ENCODE measurements at places on chromosomes 3 and 15.

- no peak for DNase-seq
These were observed 3.3 kb upstream of the PDCD6IP start for GRCh38 chr3:33795131-33795530.

GRCh38 chr3:57098418-57099310, 38.2 kb downstream of the SPATA12 start:
- no peak for DNase-seq

DNA sequence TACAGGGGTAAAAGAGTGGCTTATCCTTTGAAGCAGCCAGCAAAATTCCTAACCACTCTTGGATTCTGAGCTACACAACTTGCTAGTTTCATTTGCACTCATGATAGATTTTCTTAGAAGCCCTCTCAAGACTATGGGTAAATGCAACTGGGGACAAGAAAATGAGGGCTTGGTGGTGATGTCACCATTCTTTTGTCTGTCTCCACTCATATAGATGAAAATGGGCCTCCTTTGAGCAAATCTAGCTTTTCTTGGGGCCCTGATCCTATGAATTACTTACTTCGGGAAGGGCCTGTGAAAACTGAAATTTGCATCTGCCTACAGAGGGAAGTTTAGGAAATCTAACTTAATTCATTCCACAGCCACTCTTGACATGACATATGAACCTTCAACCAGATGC, 486.3 kb downstream of the MAGI1 start:
- DNase-seq, result no peak

DNA sequence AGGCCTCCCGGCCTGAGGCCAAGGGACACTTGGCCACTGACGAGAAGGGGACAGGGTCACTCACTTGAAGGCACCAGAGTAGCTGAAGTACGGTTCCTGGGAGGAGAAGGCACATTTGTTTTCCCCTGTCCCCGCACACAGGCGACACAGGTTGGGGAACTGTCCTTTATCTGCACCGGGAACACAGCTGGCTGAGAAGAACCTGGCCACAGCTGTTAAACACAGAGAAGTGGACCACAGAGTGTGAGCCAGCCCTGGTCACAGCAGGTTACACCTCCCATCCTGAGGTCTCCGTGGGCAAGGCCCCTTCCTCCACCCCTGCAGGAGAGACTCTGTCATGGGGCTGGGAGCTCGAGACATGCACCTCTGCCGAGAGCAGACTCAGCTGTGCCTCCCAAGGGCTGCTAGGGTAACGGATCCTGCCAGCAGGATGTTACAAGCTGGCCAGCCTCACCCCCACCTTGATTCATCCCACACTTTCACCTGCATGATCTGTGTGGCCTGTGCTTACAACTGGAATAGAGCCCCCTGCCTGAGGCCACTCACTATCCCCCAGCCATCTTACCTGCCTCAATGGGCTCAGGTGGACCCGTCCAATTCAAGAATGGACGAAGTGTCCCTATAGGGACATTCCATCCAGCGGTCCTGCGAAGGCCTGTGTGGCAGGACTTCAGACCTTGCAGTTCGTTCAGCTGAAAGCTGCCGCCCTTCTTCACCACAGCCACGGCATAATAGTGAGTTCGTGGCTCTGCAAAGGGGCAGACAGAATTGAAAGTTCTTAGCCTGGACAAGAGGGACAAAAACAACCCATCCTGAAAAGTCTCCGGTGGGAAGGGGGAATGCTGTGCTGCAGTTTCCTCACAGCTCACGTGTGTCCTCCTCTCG, 9.2 kb downstream of the LTF start:
- no peak for DNase-seq

GRCh38 chr15:38509152-38509551, 55.2 kb downstream of the FAM98B start:
- no peak for DNase-seq

GRCh38 chr3:132421832-132422231, 4.5 kb downstream of the DNAJC13 start:
- peak; percentile 35 for DNase-seq

GRCh38 chr3:152104847-152105415, 163.8 kb upstream of the MBNL1 start:
- DNase-seq, result no peak

DNA sequence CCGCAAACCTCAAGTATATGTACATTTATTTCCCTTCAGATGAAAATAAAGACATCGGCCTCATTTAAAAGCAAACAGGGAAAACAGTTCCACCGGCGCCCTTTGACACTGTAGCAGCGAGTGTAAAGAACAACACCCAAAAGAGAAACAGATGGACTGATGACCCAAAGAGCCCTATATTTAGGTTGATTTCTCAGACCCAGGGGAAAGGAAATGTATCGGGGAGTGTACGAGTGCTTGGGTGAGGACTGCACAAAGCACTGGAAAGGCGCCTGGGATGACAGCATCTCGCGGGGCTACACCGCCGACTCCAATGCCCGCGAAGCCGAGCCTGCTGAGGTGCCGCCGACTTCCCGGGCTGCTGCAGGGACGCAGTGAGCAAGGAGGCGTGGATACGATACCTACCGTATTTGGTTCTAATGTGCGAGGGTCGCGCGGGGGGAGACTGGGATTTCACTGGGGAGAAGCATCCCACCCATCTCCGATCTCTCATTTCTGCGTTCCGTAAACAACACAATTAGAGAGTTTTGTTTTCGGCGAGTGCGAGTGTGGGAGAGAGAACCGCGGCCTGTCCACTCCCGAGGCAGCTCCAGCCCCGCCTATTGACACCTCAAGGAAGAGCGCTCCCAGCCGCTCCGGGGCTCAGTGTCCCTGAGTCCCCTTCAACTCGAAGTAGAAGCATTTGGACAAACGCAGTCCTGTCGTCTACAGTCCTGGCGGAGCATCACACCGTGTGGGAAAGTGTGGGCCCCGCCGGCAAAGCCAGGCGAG, 2.0 kb downstream of the MECOM start:
- DNase-seq, result peak; percentile 58

DNA sequence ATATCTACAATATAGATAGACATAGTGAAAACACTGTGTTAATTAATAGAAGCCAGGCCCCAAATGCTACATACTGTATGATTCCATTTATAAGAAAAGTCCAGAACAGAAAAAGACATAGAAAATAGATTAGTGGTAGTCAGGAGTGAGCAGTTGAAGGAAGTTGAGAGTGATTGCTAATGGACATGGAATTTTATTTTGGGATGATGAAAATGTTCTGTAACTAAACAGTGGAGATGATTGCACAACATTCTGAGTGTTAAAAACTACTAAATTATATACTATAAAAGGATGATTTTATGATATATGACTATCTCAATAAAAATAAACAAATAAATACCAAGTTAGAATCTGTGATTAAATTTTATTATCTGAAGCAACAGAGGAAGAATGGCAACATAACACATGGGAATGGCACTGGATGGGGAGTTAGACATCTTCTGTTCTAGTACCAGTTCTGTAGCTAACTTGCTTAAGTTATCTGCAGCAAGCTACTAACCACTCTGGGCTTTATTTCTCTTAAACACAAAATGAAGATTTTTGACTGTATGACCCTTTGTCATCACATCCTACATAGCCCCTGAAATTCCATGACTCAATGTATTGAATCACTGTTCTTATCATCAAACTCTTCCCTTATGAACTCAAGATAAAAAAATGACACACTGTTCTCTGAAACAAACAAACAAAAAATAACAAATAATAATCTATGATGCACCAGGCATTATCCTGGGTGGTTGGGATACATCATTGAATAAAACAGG, 612.7 kb downstream of the TBL1XR1 start:
- no peak for DNase-seq

- no peak for DNase-seq
These were observed 1.0 kb downstream of the TASOR start for GRCh38 chr3:56681984-56682461.

DNA sequence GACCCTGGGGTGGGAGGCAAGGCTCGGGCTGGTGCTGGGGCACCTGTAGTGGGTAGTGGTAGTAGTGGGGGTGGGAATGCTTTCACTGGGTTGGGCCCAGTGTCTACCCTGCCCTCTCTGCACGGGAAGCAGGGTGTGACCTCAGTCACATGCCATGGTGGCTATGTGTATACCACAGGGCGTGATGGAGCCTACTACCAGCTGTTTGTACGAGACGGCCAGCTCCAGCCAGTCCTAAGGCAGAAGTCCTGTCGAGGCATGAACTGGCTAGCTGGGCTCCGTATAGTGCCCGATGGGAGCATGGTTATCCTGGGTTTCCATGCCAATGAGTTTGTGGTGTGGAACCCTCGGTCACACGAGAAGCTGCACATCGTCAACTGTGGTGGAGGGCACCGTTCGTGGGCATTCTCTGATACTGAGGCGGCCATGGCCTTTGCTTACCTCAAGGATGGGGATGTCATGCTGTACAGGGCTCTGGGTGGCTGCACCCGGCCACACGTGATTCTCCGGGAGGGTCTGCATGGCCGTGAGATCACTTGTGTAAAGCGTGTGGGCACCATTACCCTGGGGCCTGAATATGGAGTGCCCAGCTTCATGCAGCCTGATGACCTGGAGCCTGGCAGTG, 5.2 kb downstream of the DALRD3 start:
- no peak for DNase-seq

DNA sequence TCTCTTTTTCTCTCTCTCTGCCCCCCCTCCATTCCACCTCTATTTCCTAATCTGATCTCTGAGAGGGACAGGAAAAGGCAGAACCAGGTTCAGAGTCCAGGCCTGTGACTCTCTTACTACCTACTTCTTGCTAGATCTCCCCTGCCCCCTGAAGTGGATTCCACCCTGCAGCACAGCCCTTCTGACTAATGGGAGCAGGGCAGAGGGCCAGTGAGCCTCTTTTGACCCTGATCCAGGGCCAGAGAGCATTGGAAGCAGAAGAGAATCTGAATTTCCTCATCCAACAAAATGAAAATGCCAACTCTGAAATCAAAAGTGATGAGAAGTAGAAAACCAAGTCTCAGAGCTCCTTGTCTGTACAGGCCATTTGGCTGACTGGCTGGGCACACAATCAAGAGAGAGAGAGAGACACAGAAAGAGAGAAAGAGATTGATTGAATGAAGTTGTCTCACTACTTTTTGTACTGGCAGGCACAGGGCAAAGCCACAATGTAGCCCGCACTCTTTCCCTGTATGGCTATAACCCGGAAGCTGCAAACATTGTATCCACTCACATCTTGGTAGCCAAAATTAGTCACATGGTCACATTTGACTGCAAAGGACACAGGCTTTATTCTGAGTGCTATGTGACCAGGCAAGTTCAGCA, 31.6 kb upstream of the GLCE start:
- peak; percentile 91 for DNase-seq

GRCh38 chr15:80201256-80202015, 48.6 kb downstream of the FAH start:
- no peak for DNase-seq

DNA sequence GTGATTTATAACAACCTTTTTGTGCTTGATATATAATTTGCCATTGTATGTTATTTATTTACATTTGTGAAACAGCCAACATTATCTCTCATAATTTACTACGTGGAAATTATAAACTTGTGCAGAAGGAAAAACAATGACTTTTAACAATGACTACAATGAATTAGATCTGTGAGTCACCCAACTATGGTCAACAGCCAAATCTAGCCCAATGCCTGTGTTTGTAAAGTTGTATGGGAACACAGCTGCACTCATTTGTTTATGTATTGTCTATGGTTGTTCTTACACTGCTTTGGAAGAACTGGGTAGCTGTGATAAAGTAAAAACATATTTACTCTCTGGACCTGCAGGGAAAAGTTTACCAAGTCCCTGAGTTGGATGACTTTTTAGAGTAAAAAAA, 110.4 kb downstream of the OTOL1 start:
- no peak for DNase-seq

DNA sequence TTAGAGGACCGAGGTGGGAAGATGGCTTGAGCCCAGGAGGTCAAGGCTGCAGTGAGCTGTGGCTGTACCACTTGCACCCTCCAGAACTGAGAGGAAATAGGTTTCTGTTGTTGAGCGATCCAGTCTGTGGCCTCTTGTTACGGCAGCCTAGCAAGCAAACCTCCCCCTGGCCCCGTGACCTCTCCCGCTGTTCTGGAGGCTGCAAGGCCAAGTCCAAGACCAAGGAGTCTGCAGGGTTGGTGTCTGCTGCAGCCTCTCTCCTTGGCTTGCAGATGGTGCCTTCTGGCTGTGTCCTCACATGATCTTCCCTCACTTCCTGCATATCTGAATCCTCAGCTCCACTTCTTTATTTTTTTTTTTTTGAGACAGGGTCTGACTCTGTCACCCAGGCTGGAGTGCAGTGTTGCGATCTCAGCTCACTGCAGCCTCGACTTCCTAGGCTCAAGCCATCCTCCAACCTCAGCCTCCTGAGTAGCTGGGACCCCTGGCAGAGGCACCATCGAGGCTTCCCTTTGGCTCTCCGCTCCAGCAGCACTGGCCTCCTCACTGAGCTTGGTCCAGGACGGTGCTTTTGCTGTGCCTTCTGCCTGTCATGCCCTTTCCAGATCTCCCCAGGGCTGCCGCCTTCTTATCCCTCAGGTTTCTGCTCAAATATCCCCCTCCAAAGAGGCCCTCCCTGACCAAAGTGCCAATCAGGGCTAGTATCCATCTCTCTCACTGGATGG, 18.0 kb upstream of the PLXND1 start:
- DNase-seq, result no peak

DNA sequence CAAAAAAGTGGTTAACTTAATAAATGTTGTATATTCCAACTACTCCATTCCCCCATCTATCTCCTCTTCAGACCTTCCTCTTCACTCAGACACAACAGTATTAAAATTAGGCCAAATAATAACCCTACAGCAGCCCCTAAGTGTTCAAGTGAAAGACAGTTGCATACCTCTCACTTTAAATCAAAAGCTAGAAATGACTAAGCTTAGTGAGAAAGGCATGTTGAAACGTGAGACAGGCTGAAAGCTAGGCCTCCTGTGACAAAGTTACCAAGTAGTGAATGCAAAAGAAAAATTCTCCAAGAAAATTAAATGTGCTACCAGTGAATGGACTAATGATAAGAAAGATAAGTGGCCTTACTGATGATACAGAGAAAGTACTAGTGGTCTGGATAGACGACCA, 71.7 kb downstream of the ANKRD28 start:
- DNase-seq, result no peak

- DNase-seq, result peak; percentile 40
These were observed 20.8 kb downstream of the GADL1 start for GRCh38 chr3:30873671-30874070.

GRCh38 chr3:126114443-126115386, 30.8 kb upstream of the SLC41A3 start:
- DNase-seq, result no peak

DNA sequence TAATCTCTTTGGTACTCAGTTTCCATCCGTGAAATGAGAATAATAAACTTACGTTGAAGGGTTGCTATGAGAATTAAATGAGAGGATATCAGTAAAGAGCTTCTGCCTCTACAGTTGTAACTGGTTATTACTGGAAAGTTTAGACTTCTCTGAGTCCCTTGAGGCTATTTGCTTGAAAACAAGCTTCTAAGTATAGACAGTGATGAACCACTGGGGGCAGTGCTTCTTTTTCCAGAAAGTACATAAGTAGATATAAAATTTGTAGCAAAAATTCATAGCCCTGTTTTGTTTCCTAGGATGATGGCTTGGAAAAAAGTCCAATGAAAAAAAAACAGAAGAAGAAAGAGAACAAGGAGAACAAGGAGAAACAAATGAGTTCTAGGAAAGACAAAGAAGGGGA, 87.1 kb downstream of the RGMA start:
- no peak for DNase-seq

GRCh38 chr15:62998262-62998890, 44.2 kb upstream of the TPM1 start:
- DNase-seq, result peak; percentile 35

- no peak for DNase-seq
These were observed 22.3 kb upstream of the CDCP1 start for GRCh38 chr3:45168451-45168850.
